NCI-H1930 (cell line): ENCODE measurements at places on chromosomes 7 and 10.

DNA sequence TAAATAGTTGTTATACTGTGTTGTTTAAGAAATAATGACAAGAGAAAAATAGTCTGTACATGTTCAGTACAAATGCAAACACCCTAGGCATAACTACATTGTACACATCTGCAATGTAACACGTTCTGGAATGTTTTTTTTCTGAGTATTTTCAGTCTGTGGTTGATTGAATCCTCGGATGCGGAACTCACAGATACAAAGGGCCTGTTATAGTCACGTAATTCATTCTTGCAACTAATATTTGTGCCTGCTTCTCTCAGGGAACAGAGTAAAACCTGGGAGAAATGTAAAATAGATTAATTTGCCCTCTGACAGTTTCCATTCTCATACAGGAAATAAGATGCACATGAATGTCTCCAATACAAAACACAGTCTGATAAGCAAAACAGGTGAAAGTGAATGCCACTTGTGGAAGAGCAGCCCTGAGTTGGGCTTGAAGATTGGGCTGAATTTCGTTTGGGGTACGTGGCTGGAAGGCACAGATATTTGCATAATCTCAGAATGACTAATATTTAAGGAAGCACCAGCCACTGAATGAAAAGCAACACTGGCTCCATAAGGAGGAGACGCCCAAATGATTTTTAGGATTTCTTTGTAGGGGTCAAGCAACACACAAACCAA is 19.1 kb downstream of the DENND2A start:
- no peak for DNase-seq

- no peak for DNase-seq
Measured at GRCh38 chr10:124534826-124535601, 73.4 kb downstream of the LHPP start.

- no peak for DNase-seq
Measured at GRCh38 chr10:15558136-15558535, 161.6 kb downstream of the ITGA8 start.

GRCh38 chr10:49759787-49760551 is 2.2 kb downstream of the OGDHL start:
- DNase-seq, result no peak

DNA sequence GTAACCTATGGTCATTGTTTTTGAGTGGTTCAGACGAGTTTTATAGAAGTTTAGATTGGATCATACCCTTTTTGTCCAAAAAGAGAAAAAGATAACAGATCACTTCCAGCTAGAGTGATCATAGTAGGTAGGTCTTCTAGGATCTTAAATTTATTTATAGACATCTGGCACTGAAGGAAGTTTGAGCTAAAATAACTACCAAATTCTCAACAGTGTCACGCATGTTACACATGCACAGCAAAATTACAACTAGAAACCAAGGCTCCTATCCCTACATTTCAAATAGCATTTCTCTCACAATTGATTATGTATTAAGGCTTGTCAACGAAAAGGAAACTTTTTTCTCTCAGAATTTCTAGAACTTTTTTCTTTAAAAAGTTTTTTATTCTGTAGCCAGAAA is 2.3 kb downstream of the CALU start:
- no peak for DNase-seq

DNA sequence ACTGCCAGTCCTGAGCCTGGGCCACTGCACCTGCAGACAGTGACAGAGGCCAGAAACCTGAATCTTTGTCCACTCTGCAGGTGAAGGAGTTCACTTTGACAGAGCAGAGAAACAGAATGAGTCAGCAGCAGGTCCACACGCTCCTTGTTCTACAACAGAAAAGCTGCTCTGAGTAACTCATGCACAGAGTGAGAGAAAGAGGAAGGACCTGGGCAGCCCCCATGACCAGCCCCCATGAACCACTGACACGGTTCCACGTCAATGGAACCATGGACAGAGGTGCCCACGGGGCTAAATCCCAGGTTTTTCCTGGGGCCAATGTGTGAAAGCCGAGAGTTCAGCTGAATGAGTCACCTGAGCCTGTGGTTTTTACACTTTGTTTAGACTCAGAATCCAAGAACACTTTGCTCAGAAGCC is 40.8 kb upstream of the CTBP2 start:
- DNase-seq, result no peak

- no peak for DNase-seq
Measured at GRCh38 chr7:132933072-132933458, 148.8 kb downstream of the CHCHD3 start.

DNA sequence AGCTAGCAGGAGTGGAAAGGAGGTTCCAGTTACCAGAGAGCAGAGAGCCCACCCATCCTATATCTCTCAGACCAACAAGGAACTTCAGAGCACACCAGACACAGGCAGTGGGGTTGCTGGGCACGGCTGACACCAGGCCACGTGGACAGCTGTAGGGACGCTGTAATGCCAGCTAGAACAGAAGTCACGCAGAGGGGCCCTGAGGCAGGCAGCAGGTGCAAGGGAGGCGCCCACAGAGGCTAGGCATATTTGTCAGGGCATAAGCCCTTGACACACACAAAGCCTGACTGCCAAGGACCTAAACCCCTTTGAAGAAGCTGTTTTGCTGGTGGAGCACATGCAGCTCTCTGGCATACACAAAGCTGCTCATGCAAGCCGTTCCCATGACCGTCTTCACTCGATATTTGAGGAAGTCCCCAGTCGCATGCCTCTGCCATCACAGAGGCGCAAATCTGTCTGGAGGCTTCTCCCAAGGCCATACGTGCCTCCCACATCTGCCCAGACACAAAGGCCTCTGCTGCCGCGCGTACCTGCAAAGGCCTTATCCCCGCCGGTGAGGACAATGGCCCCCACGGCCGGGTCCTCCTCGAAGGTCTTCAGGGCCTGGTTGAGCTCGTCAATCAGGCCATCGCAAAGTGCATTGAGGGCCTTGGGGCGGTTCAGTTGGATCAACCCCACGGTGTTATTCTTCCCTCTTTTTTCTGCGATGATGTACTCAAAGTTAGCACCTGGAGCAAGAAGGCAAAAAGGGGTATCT is 2.9 kb downstream of the ECHS1 start:
- no peak for DNase-seq

DNA sequence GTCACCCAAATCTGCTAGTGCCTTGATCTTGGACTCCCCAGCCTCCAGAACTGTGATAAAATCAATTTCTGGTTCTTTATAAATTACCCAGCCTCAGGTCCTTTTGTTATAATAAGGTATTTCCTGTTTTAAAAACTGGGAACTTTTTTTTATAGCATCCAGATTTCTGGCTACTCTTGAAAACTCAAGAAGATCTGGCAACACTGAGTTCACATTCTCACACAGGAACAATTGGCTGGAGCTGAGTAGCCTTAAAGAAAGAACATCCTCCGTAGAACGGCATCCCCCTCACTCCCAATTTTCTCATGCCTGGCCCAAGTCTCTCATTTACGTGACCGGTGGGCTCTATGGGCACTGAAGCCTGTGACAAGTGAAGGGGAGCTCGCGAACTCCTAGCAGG is 47.1 kb downstream of the SLC35G1 start:
- no peak for DNase-seq

- DNase-seq, result no peak
Measured at GRCh38 chr10:97762056-97762455, 9.7 kb downstream of the SFRP5 start.

GRCh38 chr10:24277771-24278170 is 68.8 kb downstream of the KIAA1217 start:
- no peak for DNase-seq

DNA sequence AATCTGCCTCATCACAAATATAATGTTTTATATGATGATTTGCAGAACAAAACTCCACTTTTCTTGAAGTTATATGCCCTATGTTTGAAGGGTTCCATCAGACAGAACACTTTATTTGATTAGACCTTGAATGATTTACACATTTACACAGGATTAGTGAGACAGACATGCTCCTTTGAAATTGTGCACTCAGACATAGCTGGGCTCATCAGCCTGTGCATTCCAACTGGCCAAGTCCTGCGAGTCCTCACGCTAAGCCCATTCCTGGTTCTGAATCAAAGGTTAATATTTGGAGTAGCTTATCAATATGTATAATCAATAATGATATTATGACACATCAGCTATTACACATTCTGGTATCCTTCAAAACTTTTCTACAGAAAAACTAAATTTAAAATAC is 173.6 kb downstream of the MBL2 start:
- DNase-seq, result no peak

- DNase-seq, result no peak
Measured at GRCh38 chr7:4065190-4065589, 616.9 kb upstream of the FOXK1 start.

- no peak for DNase-seq
Measured at GRCh38 chr7:22821702-22822485, 755 bp downstream of the TOMM7 start.

DNA sequence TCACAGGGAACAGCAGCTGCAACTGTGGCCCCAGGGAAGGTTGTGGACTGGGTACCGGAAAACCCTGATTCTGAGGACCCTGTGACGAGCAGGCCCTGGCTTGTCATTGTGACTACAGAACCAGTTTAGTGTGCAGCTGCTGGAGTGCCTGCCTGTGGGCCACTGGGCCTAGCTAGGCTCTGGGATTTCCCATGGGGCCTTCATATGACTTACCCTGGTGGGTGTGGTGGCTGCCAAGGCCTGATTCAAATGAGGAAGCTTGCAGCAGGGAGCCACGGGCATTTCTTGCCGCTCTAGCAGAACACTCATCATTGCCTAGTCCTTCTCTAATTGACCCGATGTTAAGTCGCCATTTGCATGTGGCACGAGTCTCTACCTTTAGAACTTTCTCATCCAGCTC is 14.7 kb upstream of the CAMK2G start:
- no peak for DNase-seq
